NCI-H146 (cell line): ENCODE measurements at places on chromosomes 7 and 10.

DNA sequence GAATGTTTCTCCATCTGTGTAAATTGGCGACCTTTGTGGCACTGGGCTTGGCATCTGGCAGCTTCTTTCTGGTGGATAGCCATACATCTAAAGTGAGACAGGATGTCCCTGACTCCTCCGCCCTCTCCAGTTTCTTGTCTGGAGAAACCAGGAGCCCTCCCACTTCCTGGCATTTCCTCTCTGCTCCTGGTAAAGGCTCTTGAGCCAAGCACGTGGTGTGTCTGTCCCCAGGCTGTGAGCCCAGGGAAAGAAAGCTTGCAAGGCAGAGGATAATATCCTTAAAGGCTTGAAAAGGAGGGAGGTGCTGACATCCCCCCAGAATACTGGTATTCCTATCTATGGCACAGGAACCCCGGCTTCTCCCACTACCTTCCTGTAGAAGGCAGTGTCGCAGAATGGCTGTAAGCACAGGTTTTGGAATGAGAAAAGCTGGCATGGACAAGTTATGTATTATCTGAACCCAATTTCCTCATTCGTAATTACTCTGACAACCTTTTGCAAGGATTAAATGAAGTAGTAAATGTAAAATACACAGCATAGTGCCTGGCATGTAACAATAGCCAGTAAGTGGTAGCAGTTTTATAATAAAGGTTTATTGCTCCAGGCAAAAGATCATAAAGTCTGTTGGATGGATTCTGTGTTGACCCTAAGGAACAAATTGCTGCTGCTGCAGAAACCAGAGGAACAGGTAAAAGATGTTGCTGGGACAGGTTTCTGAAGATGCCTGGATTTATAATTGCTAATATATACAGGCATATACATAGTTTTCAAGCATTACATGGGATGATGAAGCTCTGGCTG is 11.8 kb upstream of the ACSL5 start:
- DNase-seq: no peak

GRCh38 chr7:80940539-80941207 is 21.8 kb upstream of the SEMA3C start:
- DNase-seq: no peak

- DNase-seq: no peak
Observed at GRCh38 chr7:32108651-32109050, 38.4 kb upstream of the PDE1C start.

DNA sequence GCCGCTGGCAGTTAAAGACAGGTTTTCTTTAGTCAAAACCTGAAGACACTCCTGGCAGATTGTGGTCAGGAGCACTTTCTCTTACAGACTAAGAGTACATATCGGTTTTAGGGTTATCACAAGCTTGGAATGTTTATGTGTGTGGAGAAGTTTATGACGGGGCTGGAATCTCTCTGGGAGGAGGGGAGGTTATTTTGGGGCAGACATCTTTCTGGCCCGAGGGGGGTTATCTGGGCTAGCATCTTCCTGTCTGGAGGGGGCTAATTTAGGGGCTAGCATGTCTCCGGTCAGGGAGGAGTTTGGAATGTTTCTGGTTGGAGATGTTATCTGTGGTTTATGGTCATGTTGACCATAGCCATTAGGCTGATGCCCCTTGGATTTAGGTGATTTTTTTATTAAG is 141.2 kb upstream of the KIF5B start:
- DNase-seq: no peak

DNA sequence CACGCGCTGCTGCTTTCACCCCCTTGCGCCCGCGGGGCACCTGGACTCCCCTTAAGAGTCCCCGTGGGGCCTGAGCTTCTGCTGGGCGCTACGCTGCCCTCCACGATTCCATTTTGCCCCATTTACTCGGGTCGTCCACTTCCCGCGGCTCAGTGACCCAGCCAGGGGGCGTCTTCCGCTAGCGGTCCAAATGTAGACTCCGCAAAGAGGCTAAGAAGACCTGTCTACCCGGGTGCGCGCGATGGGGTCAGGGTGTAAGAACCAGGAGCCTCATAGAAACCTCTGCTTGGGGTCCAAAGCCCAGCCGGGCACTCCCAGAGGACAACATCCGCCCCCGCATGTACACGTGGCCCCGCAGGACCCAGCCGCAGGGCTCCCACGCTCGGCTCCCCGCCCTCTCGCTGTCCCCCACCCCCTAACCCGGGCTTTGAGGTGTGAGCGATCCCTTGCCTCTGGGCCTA is 5.2 kb upstream of the HMX2 start:
- DNase-seq: no peak

DNA sequence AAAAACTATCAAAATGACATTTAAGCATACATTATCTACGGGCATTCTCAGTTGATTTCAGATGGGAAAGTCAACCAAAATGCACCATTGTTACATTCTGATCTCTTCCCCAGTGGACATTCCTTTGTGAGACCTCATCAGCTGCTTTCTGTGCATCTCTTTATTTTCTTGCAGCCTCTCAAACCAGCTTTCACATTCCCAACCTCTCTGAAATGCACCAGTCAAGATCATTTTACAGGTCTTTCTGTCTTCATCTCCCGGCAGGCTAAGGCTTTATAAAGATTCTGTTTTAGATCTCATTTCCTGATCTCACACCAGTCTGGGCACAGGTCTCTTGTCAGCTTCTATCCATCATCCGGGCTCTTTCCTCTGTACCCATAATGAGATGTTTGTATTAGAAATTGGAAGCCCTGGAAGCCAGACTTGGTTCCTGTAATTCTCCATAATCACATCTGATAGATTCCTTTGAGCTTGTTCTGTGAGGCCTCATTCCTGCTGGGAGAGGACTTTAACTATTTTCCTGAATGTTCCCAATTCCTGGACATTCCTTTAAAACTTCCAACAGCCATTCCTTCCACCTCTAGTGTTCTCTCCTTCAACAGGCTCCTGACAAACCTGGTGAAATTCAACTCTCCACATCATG is 44.3 kb upstream of the ARL4A start:
- no peak for DNase-seq

GRCh38 chr10:63003816-63004453 is 129.2 kb upstream of the NRBF2 start:
- DNase-seq: no peak

GRCh38 chr7:144019457-144019856 is 19.3 kb downstream of the OR6B1 start:
- no peak for DNase-seq

GRCh38 chr10:538895-539294 is 150.6 kb downstream of the DIP2C start:
- DNase-seq: no peak

DNA sequence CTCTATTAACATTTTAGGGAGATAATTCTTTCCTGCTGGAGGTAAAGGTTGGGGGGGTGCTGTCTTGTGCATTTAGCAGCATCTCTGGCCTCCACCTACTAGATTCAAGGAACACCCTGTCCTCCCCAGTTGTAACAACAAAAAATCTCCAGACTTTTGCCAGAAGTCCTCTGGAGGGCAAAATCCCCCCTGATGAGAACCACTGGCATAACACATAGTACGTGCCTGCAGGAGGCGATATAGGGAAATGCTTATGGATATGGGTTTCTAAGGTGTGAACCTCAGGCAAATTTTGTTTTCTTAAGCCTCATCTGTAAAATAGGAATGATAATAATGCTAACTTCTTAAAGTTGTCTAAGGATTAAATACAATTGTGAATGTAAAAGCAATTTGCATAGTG is 2.9 kb upstream of the OSBPL3 start:
- DNase-seq: peak; percentile 39

- no peak for DNase-seq
Observed at GRCh38 chr10:98485959-98486358, 39.2 kb upstream of the HPS1 start.

GRCh38 chr10:132685921-132686680 is 99.8 kb downstream of the NKX6-2 start:
- DNase-seq: no peak

- no peak for DNase-seq
Observed at GRCh38 chr10:131750171-131750895, 150.5 kb upstream of the PPP2R2D start.

GRCh38 chr7:70972693-70973092 is 159.3 kb upstream of the GALNT17 start:
- no peak for DNase-seq

DNA sequence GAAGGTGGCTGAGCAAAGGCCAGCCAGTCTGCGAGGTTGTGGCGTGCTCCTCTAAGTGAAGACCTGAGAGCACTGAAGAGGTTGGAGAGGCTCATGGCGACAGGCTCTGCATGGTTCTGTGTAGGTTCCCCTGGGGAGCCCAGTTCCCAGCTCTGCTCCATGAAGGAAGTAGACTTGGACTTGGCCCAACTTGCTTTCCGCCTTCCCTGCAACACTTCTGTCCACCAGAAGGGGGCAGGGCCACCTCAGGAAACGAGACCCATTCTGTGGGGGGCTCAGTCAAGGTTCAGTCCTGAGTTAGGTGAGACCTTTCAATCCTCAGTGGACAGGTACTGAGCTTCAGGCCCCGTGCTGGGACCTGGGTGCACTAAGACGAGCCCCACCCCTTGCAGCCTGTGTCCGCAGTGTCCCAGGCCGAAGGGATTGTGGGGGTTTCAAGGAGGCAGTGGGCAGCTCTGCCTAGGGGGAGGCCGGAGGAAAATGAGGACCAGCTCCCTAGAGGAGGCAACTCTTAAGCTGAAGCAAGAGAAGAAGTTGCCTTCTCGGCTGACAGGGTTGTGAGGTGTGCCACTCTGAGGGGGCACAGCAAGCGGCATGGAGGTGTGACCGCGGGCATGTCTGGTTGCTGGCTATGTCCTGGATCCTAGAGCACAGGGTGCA is 15.0 kb upstream of the PCBD1 start:
- DNase-seq: peak; percentile 46

GRCh38 chr10:7027913-7028808 is 382.7 kb downstream of the SFMBT2 start:
- no peak for DNase-seq

DNA sequence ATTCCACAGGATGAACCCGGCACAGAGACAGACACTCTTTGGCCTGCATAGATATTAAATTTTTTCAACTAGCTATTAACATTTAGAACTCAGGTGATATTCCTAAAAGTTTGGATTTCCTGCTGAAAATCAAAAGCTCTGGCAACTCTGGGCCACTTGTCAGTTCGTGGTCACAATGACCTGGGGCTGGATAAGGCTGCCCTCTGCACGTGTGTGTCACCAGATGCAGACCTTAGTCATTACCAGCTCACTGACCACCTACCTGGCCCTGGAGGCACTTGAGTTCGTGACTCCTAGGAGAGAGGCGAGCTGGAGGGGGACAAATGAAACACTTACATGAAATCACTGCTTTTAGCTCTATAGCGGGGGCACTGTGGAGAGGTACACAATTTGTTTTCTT is 126.5 kb downstream of the HIPK2 start:
- peak; percentile 19 for DNase-seq

DNA sequence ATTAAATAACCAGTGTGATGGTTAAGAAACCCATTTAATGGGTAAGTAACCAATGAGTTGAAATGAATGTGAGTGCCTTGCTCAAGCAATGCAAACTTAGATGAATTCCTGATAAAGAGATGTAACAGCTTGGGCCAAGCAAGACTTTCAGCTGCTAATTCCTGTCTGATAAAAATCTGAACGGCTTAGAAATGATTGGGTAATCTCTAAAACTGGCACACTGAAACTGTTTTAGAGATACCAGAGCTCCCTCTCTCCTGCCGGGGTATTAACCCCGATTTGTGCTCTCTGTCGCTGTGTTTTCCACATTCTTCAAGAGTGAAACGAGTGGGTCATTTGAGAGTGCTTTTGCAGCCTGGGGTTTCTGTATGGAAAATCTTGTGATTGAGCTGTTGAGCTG is 534.9 kb upstream of the GALNT17 start:
- no peak for DNase-seq

GRCh38 chr7:52436278-52436677 is 599.2 kb upstream of the POM121L12 start:
- DNase-seq: no peak

GRCh38 chr10:21849607-21850006 is 153.9 kb downstream of the DNAJC1 start:
- no peak for DNase-seq

DNA sequence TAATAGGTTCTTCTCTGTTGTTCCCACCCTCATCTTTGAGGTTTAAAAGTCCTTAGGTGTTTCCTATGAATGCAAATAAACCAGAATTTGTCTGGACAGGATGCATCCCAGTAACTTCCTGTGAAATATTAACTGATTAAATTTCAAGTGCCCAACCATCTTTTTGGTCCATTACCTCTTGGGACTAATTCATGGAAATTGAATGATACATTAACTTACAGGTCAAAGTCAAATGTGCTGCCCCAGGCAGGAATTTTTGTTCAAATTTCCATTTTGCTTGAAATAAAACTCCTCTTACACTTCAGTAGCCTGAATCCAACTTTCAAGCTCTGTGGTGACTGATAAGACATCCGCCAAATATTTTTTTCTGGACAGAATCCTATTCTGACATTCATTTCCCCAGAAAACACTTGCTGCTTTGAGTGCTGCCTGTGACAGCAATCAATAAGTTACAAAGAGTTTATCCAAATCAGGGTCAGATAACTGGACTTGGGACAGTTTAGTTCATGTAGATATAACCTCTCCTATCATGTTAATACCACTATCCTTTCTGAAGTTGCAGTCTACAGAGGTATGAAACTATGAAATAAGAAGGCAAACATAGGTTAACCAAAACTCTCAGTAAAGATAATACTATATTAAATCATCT is 383.5 kb downstream of the POM121L12 start:
- DNase-seq: no peak

- DNase-seq: no peak
Observed at GRCh38 chr7:42285383-42285824, 48.4 kb upstream of the GLI3 start.

DNA sequence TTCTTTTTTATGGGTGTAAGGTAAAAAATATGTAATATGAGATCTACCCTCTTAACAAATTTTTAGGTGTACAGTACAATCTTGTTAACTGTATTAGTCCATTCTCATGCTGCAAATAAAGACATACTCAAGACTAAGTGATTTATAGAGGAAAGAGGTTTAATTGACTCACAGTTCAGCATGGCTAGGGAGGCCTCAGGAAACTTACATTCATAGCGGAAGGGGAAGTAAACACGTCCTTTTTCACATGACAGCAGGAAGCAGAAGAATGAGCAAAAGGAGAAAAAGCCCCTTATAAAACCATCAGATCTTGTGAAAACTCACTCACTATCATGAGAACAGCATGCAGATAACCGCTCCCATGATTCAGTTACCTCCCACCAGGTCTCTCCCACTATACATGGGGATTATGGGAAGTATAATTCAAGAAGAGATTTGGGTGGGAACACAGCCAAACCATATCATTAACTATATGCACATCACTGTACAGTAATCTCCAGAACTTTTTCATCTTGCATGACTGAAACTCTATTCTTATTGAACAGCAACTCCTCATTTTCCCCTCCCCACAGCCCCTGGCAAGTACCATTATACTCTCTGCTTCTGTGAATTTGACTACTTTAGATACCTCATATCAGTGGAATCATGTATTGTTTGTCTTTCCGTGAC is 127.4 kb downstream of the WNT2 start:
- no peak for DNase-seq

GRCh38 chr7:18552316-18552916 is 56.9 kb downstream of the HDAC9 start:
- peak; percentile 15 for DNase-seq
